Stimulated activated CD8-positive, alpha-beta memory T cell treated with anti-CD3 and anti-CD28 coated beads, Interleukin-7, amount 100 ng/mL, for 1 hour (primary cell): ENCODE measurements at places on chromosomes 11 and 22.

DNA sequence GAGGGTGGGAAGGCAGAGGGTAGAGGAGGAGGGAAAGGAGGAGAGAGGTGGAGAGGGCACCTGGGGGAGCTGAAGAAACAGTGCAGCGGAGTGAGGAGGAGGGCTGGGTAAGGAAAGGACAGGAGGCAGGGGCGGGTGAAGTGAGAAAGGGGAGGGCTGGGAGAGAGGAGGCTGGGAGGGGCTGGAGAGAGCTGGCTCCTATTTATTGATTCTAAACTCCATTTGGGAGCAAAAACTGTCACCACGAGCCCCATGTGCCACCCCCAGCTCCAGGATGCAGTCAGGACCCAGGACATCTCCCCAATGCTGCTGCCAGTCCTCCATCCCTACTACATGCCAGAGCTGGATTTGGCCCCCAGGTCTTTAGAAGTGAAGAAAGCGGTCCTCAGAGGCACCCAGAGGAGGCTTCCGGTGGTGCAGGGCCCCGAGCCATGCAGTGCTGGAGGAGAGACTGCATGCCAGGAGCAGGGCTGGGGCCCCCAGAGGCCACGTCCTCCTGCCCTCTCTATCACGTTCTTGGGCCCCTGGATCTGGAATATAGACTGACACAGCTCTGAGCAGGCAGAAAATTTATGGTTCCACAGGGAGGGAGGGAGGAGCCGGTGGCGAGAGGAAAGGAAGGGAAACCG, 53.7 kb downstream of the SLC22A12 start:
- DNase-seq = no peak

DNA sequence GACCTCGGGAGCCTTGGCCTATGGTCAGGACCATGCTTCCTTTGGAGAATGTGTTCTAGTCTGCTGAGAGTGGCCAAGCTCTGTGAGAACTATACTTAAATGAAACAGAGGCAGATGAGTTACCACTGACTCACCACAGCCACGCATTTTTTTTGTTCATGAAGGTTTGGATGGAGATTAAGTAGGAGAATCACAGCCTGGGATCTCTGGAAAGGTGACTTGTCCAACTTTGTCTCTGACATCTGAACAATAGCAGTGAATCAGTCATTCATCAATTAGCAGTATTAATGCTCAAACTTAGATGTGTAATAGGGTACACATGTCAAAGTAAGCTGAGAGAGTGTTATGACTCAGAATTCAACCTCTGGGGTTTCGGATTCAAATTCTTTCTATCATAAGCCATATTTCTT, 100.7 kb upstream of the ANO3 start:
- DNase-seq = no peak

DNA sequence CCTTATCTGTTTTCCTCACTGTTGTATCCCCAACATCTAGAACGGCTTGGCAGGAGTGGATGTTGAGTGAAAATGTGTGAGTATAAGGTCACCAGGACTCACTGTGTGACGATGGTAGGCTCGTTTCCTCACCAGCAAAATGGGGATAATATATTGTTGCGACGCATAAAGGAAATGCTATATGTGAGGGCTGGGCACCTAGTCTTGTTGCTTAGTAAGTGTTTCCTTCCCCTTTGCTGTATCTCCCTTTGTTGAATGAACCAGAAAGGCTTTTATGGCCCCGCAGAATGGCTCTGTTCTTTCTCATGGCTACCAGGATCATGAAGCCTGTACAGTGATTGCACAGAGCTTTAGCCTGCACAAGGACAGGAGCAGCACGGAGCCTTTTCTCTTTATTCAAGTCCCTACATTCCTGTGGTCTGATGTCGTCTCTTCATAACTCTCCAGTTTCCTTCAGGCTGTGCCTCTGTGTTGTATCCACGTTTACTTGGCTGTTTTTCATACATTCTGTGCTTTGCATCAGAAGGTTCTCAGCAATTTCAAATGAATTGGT, 5.4 kb downstream of the TNRC6B start:
- DNase-seq = no peak

- no peak for DNase-seq
These were observed 256.9 kb downstream of the SOX6 start for GRCh38 chr11:16099343-16099900.

DNA sequence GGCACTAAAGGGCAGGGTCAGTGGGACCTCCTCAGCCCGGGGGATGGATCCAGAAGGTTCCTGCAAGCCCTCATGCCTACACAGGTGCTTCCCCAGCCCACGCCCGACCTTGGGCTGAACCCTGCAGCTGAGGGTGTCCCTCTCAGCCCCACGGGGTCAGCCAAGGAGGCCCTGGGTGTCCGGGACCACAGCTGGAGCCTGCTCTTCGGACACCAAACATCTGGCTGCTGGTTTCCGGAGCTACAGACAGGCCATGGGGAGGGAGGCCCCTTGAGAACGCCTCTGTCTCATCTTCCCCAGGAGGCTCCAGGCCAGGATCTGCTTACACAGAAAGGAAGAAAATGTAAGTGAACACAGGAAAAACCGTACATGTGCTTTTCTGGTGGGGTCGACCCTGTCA, 355.7 kb downstream of the MN1 start:
- no peak for DNase-seq

GRCh38 chr11:11967669-11968510, 40.5 kb downstream of the DKK3 start:
- DNase-seq = no peak

- no peak for DNase-seq
These were observed 375.1 kb downstream of the BUD13 start for GRCh38 chr11:116397602-116398084.

DNA sequence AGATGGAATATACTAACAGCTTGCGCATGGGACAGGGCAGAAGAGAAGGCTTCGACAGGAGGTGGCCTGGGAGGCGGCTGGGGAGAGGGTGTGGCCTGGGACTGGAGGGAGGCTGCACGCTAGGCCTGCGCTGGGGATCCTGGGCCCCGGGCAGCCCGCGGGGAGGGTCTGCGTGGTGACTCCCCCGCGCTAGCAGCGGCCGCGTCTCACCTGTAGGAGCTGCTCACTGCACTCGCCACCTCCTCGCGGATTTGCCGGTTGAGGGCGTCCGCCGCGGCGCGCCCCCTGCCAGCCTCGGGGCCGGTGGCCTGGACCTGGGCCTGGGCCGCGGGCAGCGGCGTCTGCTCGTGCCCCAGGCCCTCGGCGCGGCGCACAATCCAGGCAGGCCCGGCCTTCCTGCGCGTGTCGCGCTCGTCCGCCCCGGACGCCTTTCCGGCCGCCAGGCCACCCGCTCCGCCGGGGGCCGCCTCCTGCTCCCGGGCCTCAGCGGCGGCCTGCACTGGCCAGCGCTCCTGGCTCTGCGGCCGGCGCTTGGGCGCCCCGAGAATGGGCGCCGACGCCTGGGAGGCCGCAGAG, 1.5 kb downstream of the MAP6 start:
- DNase-seq = no peak

DNA sequence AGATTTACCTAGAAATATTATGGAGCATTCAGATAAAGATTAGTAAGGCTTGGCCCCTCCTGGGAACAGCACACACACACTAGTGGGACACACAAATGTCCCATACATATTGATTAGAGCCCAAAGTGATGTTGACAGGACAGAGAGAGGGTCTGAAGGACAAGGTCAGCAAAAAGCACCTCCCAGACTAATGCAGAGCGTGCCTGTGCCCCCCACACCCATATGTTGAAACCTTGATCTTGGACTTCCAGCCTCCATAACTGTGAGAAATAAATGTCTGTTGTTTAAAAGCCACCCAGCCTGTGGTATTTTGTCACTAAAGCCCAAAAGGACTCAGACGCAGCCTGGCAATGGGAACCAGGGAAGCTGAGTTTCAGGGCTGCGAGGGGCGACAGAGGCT, 27.6 kb downstream of the LRFN4 start:
- no peak for DNase-seq

- DNase-seq = no peak
These were observed 8.0 kb upstream of the AHNAK start for GRCh38 chr11:62554387-62555167.

- no peak for DNase-seq
These were observed 8.3 kb upstream of the FOLR2 start for GRCh38 chr11:72208281-72208680.

- DNase-seq = no peak
These were observed 132.2 kb downstream of the NAV2 start for GRCh38 chr11:19844806-19845205.

DNA sequence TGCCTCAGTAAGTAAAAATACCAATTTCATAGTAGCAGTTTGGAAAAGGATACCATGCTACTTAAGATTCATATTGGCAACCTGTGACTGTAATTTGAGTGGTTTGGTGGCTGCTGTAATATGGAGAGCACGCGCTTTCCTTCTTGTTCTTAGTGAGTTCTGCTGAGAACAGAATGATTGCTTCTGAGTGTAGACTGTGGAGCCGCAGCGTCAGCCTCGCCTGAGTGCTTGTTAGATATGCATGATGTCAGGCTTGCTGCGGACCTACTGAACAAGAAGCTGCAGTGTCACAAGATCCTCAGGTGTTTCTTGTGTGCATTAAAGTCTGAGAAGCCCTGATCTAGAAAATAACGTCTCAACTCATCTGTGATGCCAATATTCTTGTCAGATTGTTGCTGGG, 143.2 kb downstream of the ARHGAP42 start:
- DNase-seq = no peak

DNA sequence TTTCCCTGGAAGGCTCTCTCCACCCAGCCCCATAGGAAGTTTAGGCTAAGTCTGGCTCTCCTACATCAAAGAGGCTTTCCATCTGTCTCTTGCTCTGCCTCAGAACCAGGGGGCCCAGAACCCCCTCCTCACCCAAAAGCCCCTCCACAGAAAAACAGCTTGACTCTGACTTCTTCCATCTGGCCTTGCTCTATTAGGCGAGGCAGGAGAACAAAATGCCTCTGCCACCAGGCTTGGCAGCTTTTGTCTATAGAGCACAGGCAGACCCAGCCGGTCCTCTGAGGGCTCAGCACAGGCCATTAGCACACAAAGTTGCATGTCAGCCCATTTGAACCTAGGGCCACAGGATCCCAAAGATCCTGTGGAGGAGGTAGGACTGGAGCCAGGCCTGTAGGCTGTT, 75.7 kb upstream of the SUSD2 start:
- no peak for DNase-seq

- no peak for DNase-seq
These were observed 21.9 kb upstream of the GRIA4 start for GRCh38 chr11:105588001-105588400.

- DNase-seq = no peak
These were observed 450 bp upstream of the BCL2L13 start for GRCh38 chr22:17638182-17638431.

DNA sequence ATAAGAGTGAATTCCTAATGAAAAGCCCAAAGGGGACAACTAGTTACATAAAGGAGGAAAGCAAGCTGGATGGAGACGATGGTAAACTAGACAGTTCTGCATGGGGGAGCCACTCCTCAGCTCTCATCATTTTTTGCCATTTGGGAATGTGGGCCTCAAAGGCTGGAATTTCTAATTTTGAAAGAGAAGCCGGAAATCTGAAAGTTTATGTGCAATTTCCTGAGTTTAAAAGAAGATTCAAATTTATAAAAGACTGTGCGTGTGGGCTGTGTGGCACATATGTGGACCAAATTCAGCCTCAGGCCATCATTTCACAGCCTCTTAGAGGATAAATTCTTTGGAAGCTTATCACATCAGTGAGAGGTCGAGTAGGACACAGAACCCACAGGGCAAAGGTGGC, 18.3 kb upstream of the CRY2 start:
- DNase-seq = no peak

GRCh38 chr22:39567135-39567946, 3.2 kb upstream of the CACNA1I start:
- no peak for DNase-seq

DNA sequence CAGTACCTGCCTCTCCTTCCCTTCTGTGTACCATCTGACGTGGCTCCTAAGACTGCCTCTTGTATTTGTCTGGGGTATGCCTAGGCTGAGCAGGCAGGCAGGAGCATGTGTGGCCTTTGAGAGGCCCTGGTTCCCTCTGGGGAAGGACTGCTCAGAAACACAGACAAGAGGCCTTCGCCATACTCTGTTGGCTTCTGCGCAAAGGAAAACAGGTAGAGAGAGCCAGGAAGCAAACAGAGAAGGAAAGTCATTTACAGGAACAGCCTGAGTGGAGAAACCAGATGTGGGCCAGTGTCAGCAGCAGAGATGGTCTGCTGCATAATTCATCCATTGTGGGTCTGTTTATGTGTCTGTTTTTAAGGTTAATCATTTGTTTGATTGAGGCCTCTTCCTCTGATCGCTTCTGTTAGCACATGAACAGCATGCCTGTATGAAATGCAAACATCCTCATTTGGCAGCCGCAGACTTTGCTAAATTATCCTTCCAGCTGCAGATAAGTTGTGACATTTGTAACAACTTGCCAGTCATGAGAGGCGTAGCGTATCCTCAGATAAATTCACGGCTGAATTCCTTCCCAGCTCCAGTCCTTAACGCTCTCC, 119.4 kb downstream of the GALNT18 start:
- no peak for DNase-seq

GRCh38 chr22:23107487-23108248, 34.1 kb downstream of the RSPH14 start:
- no peak for DNase-seq

GRCh38 chr11:99368583-99368982, 347.8 kb downstream of the CNTN5 start:
- no peak for DNase-seq

DNA sequence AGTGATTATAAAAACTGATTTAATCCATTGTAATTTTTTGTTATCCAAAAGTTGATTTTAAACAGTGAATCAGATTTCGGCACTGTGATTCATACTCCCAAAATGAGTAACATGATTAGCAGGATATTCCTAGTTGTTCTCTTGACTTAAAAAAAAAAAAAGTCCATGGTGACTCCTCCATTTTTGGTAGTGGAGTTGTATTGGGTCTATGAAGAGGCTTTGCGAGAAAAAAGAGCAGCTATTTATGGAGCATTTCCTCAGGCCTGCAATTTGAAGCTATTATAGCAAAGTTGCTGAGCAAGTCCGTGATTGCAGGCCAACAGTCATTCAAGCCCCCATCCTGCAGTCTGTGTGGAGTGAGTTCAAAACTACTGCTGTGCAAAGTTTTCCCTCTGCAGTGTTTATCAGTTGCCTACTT, 28.8 kb downstream of the YAP1 start:
- DNase-seq = no peak

- DNase-seq = no peak
These were observed 74.8 kb downstream of the APOL5 start for GRCh38 chr22:35792506-35792905.

DNA sequence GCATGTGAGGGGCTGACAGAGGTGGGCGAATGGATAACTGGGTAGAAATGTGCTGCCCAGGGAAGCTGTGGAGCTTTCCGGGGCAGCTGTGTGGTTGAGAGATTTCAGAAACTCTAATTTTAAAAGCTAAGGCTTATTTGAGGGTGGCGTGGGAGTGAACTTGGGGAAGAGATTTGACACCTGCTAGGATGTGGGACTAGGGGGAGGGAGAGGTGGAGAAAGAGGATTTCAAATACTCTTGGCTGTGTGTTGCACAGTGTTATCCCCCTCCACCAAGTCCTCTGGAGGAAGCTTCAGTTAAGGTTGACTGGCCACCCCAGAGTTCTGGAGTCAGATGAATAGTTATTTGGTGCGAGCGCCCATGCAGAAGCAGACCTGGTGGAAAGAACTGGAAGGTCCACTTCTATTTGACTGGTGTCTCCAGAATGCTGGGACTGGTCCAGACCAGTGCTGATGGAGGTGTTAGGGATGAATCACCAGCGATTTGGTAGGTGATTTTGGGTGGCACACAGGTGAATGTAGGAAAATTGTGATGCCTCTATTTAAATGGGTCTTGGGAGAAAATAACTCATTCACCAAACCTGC, 72.8 kb upstream of the ALX4 start:
- DNase-seq = no peak

- no peak for DNase-seq
These were observed 40.0 kb upstream of the CREB3L1 start for GRCh38 chr11:46237248-46238077.
